ENCODE measurements at places on chromosomes 7 and 10. TPM values are rescaled to one million over a fixed set of nuclear protein-coding genes. Genes with fewer than 3 reads are reported as not detected.

WNT8B gene
- total RNA-seq = not detected

SPDYE16 gene
- not detected for total RNA-seq

FRAT1 gene
- 3.6 TPM for total RNA-seq

DNA sequence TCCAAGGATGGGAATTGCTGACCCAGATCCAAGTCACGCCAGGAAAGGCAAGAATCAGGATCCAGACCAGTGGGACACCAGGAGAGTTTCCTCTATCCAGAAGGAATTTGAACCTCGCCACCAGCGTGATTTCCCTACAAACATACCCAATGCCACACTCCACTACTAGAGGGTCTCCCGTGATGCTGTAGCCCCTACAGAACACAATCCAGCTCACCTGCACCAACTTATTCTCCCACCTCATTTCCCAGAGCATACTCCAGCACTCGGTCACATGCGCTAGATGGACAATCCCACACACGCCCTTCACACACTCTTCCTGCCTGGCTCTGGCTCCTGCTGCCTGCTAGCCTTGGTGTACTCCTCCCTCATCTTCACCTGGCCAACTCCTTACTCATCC lies 142.1 kb upstream of the PDE1C start:
- no peak for DNase-seq

- no peak for DNase-seq
Observed at GRCh38 chr10:90417476-90418210, 440.2 kb downstream of the HTR7 start.

All from Karpas-422 (cell line).